ENCODE measurements at places on chromosomes 12 and 14.

DNA sequence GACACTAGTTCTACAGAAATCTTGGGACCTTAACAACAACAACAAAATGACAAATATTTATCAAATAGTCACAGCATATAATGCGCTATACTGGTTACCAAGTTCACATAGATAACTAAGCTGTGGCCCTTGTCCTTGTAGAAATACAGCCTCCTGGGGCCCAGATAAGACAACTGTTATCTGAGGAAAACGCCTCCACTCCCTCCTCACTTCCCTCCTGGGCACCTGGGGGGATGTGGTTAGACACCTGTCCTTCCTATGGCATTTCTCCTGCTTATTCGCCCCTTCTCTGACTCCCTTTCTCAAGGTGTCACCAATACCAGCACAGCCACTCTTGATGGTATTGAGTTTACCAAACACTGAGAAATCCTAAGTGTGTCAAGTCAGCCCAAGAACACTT is 419.4 kb downstream of the RAD51B start:
- DNase-seq = no peak

- no peak for DNase-seq
Measured at GRCh38 chr12:40145896-40146295, 40.0 kb upstream of the SLC2A13 start.

DNA sequence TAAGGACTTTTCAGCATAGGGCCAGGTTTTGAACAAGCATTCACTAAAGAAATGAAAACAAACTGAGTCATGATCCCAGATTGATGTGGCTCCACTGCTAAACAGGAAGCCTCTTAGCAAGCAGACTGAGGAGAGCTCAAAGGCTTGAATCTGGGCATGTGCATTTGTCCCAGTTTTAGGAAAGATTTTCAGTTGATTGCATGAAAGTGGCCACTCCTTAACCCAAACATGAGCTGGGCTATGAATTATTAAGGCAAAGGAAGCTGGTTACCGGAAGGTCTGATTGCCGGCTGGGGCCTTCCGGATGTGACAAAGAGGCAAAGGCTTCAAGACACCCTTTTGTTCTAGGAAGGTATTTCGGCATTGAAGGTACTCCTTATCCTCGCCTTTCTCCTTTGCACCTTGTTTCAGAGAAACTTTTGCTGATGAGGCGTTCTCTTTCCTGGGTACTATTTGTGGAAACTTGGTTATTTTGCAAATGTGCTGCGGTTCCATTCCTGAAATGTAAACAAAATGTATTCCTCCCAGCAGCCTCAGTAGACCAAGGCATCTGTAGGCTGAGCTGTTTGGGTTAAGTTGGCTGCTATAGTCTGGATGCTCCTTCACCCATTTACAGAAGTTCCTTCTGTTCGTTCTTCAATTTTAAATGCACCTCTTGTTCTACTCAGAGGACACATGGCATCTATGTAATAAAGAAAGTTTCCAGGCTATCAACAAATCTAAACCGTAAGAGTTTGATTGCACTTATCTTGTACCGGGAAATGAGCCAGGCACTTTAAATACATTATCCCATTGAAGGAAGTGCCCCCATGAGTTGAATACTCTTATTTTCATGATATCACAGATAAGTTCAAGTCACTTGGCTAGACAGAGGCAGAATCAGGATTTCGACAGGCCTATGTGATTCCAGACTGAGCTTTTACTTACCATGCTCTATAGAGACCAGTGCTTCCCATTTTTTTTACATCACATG is 115.6 kb upstream of the METAP2 start:
- DNase-seq = no peak

GRCh38 chr14:33061667-33062325 is 123.1 kb downstream of the NPAS3 start:
- no peak for DNase-seq

GRCh38 chr12:64716839-64717455 is 42.3 kb downstream of the GNS start:
- no peak for DNase-seq

DNA sequence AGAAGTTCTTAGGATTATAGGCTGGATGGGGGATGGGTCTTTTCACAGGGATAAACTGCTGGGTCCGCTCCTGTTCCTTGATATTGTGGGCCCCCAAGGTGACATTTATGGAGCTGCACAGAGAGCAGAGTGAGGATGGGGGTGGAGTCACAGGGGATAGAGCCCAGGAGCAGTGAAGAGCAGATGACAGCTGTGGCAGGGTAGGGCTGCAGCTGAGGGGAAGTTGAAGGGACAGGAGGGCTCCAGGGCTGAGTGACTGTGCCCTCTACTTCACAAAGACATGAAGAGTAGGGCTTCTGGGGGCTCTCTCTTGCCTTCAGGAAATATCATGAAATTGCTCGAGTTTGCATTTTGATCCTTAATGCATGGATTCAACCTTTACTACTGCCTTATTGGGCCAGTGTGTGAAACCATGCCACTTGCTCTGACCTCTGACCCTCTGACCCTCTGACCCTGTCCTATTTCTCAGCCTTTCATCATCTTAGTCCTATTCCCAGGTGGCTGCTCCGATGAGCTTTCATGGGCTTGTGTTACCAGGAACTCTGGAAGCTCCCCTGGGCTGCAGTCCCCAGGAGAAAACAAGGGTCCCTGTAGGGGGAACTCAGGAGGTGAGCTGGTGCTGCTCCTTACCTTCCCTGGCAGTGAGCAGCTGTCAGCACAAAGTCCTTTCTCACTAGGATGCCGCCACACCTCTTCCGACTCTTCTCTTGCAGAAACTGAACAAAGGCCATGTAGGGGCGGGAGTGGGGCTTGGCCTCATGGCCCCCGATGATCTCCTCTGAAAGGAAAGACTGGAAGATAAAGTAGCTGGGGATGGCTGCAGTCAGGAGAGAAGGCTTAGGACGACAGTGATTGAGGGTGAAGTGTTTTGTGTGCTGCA is 1.6 kb downstream of the GZMH start:
- no peak for DNase-seq
